ENCODE measurements at places on chromosomes 7 and 10.

GRCh38 chr10:119061352-119061751, 19.3 kb downstream of the EIF3A start:
- DNase-seq = no peak

- peak; percentile 33 for DNase-seq
These were observed 4.8 kb upstream of the TRDMT1 start for GRCh38 chr10:17206210-17206709.

DNA sequence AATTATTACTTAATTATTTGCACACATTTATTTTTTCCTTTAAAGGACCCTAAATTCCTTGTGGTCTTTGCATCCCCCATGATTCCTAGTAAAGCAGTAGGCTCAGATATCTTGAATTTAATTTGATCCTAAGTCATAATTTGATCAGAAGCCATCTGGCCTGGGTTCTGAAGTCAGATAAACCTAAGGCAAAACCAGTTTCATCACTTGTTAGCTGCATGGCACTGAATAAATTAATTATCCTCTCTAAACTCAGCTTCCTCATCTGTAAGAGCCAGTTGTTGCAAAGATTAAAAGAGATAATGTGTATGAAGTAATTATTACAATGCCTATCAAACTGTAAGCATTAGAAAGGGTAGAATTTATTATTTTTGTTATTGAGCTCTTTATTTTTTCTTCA, 293.1 kb downstream of the GRM8 start:
- DNase-seq = no peak

GRCh38 chr7:47088329-47089067, 493.4 kb downstream of the TNS3 start:
- DNase-seq = no peak

GRCh38 chr7:32163896-32164295, 93.7 kb upstream of the PDE1C start:
- no peak for DNase-seq

GRCh38 chr10:70512149-70512639, 33.6 kb downstream of the PALD1 start:
- no peak for DNase-seq

- no peak for DNase-seq
These were observed 82.2 kb downstream of the SVOPL start for GRCh38 chr7:138618933-138619332.

GRCh38 chr7:65441010-65441409, 67.4 kb downstream of the ZNF92 start:
- no peak for DNase-seq

DNA sequence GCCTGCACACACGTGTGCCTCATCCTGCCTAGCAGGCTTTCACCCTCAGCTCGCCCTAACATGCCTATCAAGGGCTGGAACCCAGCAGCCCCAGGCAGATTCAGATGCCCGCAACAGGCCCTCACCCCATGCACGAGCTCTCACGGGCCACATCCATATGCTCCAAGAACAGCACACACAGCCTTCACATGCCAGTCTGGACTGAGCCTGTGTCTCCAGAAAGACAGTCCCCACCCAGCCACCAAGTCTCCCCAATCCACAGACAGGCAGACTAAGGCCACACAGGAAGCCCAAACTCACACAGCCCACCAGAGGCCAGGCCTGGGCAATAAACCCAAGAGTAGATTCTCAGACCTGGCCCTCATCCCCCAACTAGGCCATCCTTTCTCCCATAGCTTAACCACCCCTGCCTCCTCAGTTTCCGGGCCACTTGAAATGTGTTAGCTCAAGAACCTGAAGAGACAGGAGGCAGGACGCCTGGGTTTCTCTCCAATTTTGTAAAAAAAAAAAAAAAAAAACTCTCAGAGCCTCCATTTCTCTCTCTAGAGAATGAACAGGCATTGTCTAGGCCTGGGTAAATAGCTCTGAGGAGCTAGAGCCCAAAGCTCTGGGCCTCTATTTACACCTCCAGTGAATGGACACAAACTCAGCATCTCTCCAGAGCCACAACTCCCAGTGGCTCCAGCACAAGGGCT, 6.8 kb downstream of the LDB1 start:
- DNase-seq = peak; percentile 4

DNA sequence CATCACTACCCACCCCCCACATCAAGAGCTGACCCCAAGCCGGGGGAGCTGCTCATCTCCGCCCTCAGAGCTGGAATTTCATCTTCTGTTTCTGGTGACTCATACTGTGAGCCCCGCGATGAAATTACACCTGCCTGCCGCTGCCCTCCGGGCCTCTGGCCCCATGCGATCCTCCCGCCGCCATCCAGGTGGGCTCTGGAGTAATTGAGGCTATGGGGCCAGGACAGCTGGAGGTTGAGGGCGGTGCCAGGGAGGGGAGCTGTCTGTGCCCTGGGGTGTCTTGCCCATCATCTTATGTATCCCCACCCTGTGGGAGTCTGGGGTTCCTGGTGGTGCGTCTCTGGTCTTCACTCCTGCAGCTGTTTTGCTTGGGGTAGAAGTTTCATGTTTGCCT, 9.0 kb downstream of the GTF2IRD1 start:
- no peak for DNase-seq

GRCh38 chr7:155692317-155692716, 47.9 kb downstream of the RBM33 start:
- DNase-seq = no peak

- no peak for DNase-seq
These were observed 72.8 kb downstream of the KMT2E start for GRCh38 chr7:105086850-105087249.

GRCh38 chr10:103481974-103482531, 3.0 kb upstream of the CALHM3 start:
- DNase-seq = peak; percentile 12

DNA sequence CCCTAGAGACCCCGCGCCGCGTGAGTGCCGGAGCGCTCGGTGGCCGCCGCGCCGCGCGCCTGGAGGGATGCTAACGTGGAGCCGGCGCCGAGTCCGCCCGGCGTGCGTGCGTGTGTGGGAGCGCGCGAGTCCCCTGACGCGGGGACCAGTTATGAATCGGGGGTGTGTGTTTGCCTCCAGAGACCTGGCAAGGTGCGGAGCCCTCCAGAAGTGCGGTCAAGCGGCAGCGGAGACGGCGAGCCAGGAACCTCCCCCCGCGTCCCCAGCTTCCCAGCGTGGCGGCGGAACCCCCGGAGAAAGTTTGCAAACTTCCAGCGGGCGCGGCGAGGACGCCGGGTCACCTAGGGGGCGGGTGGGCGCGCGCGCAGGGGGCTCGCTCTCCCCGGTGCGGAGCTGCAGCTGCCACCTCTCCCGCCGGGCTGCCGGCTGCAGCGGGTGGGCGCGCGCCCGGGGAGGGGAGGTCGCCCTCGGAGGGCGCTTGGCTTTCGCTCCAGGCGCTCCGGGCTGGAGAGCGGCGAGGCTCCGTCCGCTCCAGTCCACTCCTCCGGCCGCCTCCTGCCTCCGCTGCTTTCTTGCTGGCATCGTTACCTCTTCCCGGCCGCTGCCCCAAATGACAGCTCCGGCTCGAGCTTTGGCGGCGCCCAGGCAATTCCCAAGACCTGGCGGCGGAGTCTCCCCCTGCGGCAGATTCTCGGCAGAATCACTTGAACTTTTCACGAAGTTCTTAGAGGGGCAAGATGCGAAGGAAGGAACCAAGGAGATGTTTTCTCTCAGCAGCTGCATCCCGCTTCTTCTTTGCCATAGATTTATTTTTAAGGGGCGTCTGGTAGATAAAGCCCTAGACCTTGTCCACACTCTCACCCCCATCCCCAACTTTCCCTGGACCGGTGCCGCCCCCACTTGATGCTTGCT, 2.3 kb upstream of the CREB5 start:
- no peak for DNase-seq

DNA sequence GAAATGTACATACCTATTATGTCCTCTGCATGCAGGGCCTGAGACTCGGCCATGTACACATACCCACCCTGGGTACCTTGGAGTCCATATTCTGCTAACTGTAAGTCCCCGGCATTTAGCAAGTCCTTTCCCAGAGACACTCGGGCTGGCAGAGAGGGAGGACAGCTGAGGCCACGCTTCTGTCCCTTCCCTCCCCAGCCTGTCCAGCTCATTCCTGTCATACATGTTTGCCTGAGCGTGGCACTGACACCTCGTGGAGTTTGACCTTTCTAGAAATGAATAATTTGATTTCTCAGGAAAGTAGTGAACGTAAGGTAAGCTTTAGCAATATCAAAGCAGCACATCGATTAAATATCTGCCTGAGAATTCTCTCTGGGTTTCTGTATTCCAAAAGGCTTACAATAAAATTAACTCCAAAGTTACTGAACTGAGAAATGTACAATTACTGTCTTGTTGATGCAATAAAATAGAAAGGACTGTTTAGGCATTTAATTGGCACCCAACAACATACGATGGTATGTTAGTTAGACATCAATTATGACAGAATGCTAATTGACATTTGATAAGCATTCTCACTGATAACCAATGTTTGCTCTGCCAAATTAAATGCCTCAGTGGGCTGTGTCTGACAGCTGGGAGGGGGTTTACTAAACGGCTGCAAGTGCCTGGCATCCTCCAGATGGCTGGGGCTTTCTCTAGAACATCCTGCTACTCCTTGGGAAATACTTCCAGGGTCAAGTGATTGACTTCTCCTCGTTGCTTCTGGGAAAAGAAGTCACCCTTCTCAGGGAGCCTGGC, 221.2 kb downstream of the CCSER2 start:
- no peak for DNase-seq

DNA sequence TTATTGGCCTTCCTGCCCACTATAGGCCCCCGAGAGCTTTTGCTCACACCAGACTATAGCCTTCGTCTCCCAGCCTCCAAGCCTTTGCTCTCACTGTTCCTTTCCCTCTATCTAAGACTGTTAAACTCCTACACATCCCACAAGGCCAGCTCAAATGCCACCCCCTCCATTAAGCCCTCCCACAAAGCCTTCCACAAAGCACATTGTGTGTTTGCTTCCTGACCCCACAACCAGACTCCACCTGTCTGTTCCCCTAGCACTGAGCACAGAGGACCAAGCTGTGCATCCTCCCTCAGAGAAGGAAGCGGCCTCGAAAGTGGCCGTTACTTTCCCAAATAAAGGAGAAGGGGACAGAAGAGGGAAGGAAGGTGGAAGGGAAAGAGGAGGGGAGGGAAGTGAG, 1.3 kb downstream of the LOXL4 start:
- DNase-seq = no peak

DNA sequence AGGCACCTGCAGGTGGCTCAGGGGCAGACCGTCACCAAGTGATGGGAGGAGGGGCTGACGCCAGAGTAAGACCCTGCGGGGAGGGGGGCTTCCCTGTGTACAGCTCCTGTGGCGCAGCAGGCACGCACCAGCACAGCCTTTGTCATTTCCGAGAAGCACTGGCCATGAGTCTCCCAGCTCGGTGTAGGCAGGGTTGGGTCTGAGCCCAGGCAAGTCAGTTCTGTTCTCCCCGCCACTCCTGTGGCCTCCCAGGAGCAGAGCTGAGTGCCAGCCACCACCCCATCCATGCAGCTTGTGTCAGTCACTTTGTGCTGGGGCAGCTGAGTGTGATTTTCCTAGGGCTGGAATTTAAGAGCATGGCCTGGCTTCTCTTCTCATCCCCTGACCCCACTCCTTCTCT, 13.2 kb downstream of the CPSF4 start:
- DNase-seq = no peak

All from stimulated activated naive CD4-positive, alpha-beta T cell treated with Interleukin-2 at 50 U/mL for 16 hours (primary cell).